ENCODE measurements at places on chromosomes 7 and 10.
A peak's percentile ranks its signal among the peaks of the same experiment; 100 is the strongest.

DNA sequence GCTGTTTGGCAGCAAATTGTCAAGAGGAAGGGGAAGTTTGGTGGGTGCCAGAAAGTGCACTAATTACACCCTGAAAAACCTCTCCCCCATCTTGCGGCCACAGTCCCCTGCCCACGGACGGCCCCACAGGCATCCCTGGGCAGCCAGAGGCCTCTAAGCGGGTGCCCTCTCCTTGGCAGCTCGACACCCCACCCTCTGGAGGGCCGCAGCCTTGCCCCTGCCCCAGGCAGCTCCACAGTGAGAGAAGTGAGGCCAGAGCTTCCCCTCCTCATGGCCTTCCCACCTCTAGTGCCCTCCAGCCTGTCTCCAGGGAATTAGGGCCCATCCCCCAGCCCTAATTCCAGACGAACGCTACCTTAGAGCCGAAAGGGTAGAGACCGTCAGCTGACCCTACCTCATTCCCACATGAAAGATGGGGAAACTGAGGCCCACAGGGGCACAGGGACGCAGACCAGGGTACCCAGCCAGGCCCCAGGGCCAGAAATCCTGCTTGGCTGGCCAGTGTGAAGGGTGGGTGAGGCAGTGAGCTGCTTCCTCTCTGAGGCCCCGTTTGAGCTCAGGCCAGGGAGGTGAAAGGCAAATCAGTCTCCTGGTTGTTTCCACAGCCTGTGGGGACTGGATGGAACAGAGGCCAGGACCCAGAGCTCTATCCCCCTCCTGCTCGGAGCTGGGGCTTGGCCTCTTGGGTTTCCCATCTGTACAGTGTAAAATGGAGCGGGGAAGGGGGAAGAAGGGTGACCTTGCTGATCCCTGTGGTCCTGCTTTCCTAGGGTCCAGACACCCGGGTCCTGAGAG lies 10.0 kb downstream of the ZCCHC24 start:
- no peak for DNase-seq

DNA sequence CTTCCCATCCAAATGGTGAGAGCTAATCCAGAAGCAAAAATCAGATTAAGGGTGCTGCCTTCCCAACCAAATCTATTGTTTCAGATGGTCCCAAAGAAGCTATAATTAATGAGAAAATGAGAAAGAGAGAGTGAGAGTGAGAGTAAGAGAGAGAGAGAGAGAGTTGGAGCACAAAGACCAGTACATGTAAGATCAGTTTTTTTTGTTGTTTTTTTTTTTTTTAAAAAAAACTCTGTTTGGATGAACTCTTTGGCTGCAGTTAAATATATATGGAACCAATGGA lies 305.6 kb downstream of the PTEN start:
- no peak for DNase-seq

DNA sequence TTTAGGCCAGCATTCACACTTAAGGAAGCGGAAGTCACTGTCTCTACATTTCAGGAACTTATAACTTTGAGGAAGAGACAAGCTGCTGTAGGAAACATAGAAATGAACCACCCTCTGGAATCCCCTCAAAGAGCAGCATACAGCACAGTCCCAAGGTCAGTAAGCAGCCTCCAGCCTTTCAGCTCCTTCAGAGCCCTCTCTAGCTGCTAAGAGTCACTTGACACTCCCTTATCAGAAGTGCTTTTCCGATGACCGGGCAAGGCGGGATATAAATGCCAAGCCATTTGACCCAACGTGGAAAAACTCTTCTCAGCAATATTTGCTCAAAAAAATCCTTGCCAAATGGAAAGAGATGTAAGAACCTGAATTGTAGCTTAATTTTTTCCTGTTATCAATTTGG lies 1284.3 kb downstream of the XPNPEP1 start:
- DNase-seq = no peak

DNA sequence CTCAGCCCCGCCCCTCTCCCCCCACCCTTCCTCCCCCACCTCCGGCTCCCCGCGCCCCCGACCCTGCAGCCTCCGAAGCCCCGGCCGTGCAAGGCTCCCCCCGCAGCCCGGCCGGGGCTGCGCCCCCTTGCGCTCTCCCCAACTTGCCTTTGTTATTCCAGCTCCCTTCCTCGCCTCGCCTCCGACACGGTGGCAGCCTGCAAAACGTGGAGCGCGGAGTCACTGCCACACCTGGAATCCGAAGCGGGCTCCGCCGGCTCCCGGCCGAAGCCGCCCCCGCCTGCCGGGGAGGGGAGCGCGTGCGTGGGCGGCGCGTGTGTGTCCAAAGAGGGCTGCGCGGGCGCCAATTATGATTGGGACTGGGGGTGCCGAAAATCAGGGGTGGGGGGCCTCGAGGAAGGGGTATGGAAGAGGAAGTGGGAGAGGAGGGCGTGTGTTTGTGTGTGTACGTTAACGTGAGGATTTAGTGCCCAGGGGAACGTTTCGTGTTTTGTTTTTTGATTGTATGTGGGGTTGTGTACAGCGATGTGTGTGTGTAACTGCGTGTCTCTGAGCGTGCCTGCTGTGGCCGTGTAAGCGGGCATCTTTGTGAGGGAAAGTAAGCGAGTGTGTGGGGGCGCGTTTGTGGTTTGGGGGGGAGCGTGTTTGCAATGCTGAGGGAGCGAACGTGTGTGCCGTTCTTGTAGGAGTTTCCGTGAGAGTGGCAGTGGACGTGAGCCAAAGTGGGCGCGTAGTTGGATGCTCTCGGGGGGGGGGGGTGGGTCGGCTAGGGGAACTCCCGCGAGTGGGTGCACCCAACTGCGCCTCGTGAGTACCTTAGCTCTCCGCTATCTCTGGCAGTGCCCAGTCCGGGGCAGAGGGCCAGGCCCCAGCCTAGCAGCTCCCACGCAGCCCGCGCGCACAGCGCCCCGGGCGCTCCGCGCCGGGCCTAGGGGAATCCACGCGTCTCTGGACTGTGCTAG lies 1.2 kb upstream of the ZMIZ1 start:
- DNase-seq = peak; percentile 68

DNA sequence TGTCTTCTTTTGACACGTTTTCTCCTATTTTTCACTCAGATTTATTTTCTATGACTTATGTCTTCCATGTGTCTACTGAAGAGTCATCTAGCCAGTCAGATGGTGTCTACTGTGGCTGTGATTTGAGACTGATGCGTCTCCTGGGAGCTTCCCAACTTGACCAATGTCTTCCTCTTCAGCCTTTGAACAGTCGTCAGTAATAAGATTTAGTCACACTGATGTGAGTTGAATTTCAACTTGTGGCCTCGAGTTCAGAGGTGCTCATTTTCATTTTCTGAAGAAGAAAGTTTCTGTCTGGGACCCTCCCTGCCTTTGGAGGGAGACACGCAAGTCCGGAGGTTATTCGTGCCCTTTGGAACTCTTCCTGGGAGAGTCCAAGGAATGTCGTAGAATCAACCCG lies 221.9 kb upstream of the INHBA start:
- DNase-seq = no peak

GRCh38 chr7:57201021-57201894 lies 69.0 kb upstream of the ZNF479 start:
- no peak for DNase-seq

DNA sequence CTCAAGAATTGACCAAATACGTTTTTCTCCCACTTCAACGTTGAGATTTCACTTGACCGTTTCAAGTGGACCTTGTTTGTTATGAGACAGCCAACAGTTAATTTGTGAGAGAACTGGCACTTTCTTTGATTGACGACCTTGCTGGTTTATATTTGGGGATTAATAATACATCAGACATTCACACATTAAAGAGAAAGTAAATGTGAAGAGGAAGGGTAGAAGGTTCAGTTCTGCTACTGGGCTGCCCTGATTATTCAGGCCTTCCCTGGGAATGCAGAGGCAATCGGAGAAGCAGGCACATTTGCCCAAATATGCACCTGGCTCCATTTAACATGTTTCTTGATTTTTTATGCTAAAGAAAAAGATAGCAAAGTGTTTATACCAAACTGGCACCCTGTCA lies 114.1 kb downstream of the POU6F2 start:
- no peak for DNase-seq

All from activated gamma-delta T cell treated with anti-CD3 and anti-CD28 coated beads, Interleukin-2, amount 50 U/mL, for 16 hours (primary cell).